Foreskin melanocyte (primary cell): ENCODE measurements at places on chromosomes 3 and 15.
A peak's percentile ranks its signal among the peaks of the same experiment; 100 is the strongest.

GRCh38 chr3:18866899-18867298 lies 281.4 kb upstream of the KCNH8 start:
- DNase-seq, result no peak

DNA sequence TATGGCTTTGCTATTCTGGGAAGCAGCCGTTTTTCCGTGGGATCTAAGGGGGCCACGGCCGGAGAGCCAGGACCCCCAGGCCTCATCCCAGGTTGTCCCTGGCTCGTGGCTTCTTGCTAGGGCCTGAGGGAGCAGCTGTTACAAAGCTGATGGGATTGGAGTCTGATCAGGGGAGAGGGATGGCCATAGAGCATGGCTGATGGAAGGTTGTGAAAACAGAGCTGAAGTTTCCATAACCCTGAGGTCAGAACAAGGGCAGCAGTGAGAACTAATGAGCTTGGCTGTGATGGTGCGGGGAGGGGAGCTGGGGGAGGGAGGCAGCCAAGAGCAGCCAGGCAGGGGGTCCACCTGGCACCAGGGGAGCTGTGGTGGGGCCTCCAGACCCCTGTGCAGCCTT lies 63.0 kb downstream of the LINGO1 start:
- DNase-seq, result no peak

DNA sequence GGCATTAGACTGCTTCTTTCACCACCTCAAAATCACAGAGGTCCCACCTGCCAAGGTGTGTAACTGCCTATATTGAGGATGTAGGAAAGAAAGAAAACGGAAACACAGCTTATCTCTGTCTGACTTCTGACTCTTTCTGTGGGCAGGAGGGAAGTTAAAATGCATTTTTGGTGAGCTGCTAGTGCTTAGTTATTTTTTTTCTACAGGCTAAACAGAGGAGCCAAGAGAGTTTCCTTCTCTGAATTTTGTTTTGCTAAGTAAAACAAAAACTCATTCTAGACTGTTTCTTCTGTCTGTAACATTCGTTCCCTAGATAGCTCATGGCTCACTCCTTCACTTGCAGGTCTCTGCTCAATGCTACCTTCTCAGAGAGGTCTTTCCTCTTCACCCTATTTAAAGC lies 18.8 kb upstream of the AMOTL2 start:
- no peak for DNase-seq

DNA sequence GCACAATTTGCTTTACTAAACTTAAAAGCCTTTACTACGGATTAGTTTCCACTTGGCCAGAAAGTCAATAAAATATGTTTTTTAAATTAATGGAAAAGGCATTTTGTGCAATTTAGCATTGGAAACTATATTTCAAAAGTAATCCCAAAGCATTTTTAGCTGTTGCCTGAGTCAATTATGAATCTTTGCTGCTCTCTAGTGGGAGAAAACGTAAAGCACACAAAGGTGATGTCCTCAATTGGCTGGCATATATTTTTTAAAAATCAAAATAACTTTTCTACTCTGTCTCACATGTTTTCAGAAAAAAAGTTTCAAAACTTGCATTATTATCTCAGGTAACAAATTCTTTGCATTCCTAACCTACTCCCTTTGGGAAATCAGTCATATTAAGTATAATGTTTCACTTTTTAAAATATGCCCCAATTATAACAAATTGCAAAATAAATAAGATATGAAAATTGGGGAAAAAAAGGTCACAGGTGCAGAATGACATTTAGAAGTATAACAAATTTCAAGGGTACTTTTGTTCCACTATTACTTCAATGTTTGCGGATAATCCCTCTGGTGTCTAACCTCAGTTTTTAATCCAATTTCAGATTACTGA lies 47.2 kb upstream of the TEX55 start:
- DNase-seq, result peak; percentile 24

- no peak for DNase-seq
Measured at GRCh38 chr3:143277531-143277930, 158.0 kb downstream of the CHST2 start.

GRCh38 chr3:181839039-181839915 lies 127.6 kb downstream of the SOX2 start:
- no peak for DNase-seq

GRCh38 chr15:88832820-88833730 lies 29.8 kb downstream of the ACAN start:
- DNase-seq, result no peak

GRCh38 chr3:126476166-126477060 lies 722 bp upstream of the ZXDC start:
- DNase-seq, result peak; percentile 31

GRCh38 chr15:91153954-91154353 lies 53.9 kb downstream of the SV2B start:
- DNase-seq, result no peak

GRCh38 chr3:61617651-61618050 lies 56.3 kb downstream of the PTPRG start:
- no peak for DNase-seq

DNA sequence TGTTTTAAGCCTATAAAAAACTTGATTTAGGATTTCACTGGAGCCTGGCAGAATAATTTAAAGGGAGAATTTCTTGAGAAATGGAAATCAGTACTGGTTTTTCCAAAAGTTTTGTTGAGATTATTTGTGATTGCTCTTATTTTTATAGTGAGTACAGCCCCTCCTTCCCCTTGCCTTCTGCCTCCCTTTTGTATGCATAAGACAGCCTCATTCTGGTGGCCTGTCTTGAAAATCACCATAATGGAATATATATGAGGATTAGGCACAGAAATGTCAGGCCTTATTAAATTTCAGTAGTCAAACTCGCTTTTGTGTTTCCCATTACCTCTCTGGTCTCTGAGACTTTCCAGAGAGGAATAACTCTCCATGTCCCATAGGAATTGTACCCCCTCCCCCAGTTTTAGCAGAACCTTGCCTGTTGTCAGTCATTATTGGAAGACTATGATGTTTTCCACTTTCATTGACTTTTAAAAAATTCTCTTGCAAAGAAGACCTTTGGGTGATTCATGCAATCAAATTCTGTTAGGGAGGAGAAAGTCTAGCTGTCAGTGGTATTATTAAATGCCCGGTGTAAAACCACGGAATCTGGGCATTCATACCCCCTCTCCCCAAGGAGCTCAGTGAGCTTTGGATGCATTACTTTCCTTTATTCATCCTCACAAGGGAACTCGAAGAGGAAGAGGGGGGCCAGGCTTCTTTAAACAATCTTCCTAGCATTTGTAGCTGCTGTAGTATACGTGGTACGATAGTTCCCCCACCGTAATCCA lies 171.6 kb upstream of the TSC22D2 start:
- no peak for DNase-seq

- DNase-seq, result no peak
Measured at GRCh38 chr3:32310918-32311839, 72.7 kb downstream of the CMTM8 start.

DNA sequence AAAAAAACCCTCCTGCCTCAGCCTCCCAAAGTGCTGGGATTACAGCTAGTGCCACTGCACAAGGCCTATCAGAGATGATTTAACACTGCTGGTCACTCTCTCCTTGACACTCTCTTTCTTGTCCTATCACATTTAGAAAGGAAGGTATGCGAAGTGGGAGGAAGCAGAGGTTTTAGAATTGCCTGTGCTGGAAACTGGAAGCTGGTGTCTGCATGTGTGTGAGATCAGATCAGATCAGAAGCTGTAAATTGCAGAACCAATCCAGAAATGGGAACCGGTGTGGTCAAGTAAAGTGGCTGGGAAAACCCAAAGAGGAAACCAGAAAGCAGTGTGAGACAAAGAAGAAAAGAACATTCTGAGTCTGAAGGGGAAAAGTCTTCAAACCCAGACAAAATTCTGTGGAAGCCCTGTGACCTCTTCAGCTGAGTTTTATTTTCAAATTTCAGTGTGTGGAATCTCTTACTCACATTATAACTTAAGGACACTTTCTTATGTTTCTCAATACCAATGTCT lies 2.8 kb downstream of the EFHB start:
- no peak for DNase-seq

GRCh38 chr3:160694345-160694744 lies 17.4 kb downstream of the ARL14 start:
- DNase-seq, result no peak

GRCh38 chr15:80068578-80068977 lies 9.1 kb downstream of the ZFAND6 start:
- no peak for DNase-seq

- DNase-seq, result no peak
Measured at GRCh38 chr3:62011666-62012065, 361.7 kb downstream of the FEZF2 start.

- DNase-seq, result no peak
Measured at GRCh38 chr15:90297021-90297420, 31.5 kb downstream of the NGRN start.

DNA sequence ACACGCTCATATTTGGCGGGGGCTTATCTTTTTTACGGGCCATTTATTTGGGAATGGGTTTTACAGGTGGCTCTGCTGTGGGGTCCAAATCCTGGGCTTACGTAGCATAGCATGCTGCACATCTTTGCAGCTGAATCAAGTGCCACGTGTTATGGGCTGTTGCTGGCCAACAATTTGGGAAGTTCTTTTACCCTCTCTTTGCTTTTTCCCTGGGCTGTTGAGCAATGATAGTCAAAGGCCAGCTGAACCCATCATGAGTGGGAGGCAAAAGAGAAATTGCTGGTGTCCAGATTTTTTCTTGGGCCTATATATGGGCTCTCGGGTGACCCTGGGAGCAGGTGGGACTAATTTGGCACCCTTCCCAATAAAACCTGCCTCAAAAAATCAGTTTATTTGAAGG lies 209.3 kb upstream of the SATB1 start:
- DNase-seq, result no peak

- no peak for DNase-seq
Measured at GRCh38 chr15:36831904-36832287, 252.5 kb downstream of the CDIN1 start.

GRCh38 chr3:53181528-53181927 lies 20.5 kb downstream of the PRKCD start:
- DNase-seq, result no peak

- DNase-seq, result no peak
Measured at GRCh38 chr3:117706756-117707155, 997.2 kb downstream of the TUSC7 start.

DNA sequence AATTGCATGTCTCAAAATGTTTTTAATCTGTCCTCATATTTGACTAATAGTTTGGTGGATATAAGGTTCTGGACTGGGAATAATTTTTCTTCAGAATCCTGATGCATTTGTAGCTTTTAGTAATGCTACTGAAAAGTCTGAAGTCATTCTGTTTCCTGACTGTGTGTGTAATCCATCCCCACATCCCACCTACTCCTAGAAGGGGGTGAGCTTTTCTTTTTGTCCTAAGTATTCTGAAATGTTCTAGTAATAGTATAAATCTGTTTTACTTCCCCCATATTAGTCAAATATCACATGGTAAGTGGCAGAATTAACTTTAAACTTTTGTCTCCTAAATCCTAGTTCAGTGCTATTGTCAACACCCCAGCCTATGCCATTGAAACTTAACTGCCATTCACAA lies 162.8 kb downstream of the GREM1 start:
- no peak for DNase-seq

- no peak for DNase-seq
Measured at GRCh38 chr3:65291448-65292125, 603.8 kb upstream of the ADAMTS9 start.

GRCh38 chr3:168096210-168096652 lies 507 bp upstream of the GOLIM4 start:
- DNase-seq, result peak; percentile 92

DNA sequence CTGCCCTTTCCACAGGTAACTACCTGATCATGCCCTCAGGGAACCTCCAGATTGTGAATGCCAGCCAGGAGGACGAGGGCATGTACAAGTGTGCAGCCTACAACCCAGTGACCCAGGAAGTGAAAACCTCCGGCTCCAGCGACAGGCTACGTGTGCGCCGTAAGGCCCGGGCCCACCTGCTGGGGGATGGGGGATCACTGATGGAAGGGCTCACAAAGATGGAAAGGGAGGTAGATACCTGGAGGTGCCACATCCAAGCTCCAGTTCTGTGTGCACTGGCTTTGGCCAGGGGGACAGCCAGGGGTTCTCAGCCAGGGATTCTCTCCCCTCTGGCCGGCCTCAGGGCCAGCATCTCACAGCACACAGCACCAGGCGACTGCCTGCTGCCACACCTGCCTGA lies 59.4 kb downstream of the BOC start:
- no peak for DNase-seq

DNA sequence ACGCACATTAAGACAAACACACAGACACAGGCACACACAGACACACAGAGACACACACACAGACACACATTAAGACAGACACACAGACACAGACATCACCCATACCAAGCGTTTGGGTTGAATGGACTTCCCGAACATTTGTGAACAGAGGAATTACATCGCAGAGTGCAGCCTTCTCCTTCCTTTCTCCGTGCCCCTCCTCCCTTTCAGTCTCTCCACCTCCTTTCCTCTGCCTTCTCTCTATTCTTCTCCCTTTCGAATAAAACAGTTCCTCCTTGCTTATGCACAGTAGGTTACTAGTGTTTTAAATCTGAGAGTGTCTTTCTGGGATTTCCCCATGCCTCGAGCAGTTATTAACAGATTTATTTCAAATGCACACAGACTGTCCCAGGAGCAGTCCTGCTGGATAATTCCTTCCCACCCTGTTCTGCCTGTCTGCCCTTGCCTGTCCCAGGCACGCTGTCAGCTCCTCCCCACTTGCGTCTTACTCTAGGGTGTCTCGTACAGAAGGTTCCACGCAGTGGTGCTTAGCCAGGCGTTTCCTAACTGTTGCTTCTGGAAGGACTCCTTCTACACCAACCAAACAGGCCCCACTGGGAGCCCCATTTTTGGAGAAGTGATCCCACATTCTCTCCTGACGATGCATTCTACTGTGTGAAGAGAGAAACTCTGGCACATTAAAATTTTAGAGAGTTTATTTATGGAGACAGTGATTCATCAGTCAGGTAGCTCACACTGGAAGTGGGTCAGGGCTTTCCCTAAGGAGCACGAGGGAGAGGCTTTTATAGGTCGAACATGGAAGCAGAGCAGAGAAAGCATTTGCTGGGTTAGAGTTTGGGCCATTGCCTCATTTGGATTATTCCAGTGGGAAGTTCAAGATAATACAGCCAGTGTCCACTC lies 163.8 kb downstream of the SV2B start:
- no peak for DNase-seq

DNA sequence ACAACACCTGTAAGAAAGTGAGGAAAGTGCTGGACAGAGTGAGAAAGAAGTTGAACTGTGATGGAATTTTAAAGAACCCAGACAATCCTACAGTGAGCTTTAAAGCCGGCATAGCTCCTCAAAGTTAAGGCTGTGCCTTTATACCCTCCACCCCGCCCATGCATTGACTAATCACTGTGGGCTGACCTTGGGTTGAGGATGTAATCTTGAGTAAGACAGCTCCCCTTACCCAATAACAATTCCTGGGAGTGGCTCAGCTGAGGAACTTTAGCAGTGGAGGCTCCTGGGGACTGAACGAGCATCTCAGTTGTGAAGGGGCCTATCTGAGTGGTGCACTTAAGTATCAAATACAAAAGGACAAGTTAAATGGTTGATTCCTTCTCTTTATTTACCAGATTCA lies 35.7 kb upstream of the ZNF770 start:
- no peak for DNase-seq

GRCh38 chr3:128895843-128896697 lies 16.6 kb downstream of the ACAD9 start:
- DNase-seq, result no peak
